ENCODE measurements at places on chromosomes 2 and 18.

DNA sequence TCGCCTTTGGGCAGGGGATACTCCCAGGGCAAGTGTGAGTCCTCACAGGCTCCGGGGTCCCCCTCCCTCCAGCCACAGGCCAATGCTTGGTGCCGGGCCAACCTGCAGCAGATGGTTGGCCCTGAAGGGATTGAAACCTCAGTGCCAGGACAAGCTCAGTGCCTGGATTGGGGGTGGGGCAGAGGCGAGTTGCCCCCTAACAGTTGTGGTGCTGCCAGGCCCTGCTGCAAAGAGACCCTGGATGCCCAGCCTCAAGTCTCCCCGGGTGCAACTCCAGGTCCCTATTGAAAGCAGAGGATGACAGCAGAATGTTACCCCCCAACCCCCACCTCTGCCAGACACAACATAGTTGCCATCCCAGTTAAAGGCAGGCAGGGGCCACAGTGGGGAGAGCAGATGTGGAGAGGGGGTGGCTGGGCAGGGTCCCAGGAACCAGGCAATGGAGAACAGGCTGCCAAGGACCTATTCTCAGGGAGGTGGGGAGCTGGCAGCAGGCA, 9.5 kb upstream of the RNF103 start:
- DNase-seq: no peak

DNA sequence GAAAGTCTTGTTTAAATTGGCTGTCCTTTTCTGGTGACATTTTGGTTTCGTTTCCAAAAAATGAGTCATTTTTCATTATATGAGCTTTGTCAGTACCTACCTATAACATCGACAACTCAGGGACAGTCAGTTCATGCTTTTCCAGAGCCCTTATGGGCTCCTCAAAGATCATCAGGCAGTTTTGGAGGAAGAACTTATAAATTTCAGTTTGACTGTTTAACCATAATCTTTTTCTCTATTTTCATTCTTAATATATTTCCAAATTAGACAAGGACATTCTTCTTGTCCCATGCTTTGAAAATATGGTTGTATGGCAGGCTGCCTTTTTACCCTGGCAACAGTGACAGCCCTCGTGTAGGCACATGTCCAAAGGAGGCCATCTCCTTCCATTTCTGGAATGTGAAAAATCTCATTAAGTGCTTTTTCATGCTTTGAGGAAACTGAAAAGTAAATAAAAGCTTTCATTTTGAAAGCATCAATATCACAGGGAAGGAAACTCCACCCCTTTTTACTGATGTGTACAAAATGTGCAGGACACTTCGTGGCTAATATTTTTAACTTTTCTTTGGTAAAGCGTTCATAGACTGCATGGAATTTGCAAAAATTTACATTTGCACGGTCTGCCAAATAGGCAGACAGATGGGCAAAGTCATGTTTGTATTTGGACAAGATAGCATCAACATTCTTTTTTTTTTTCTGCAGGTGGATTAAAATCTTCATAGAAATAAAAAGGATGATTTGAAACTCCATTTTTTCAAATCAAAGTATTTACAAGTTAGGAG, 7.2 kb upstream of the PROC start:
- DNase-seq: no peak

DNA sequence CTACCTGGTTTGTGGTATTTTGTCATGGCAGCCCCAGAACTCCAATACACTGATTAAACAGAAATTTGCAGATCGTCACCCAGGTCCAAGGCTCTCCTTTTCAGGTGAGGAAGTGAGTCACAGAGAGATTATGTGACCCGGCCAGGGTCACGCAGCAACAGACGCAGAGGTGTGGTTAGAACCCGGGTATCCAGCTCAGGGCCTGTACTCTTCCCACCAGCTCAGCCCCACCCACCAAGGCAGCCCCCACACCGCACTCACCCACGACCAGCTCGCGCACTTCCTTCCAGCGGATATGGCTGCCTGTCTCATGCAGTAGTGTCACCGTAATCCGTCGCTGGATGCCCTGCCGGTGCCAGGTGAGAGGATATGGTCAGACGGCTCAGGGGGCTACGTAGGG, 48.1 kb downstream of the AQP12A start:
- DNase-seq: no peak

DNA sequence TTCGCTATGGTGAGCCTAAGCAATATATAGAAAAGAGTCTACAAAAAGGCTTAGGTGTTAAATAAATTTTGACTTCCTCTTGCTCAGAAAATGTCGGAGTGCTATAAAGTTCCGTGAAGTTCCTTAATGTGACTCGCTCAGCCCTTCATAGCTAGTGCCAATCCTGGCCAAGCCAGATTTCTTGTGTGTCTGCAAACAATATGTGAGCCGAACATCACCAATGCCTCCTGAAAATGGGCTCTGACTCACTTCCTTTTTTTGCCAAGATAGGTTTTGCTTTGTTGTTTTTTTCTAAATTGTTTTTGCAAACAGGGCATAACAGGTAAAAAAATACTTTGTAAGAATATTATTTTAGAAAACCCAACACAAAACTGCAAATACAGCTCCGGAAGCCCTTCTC, 26.1 kb downstream of the CDC42EP3 start:
- DNase-seq: no peak

GRCh38 chr2:241619597-241620418, 17.1 kb downstream of the THAP4 start:
- DNase-seq: no peak

- DNase-seq: no peak
Observed at GRCh38 chr2:23213196-23213595, 171.8 kb upstream of the KLHL29 start.

- no peak for DNase-seq
Observed at GRCh38 chr2:85413592-85414420, 3.6 kb upstream of the CAPG start.

DNA sequence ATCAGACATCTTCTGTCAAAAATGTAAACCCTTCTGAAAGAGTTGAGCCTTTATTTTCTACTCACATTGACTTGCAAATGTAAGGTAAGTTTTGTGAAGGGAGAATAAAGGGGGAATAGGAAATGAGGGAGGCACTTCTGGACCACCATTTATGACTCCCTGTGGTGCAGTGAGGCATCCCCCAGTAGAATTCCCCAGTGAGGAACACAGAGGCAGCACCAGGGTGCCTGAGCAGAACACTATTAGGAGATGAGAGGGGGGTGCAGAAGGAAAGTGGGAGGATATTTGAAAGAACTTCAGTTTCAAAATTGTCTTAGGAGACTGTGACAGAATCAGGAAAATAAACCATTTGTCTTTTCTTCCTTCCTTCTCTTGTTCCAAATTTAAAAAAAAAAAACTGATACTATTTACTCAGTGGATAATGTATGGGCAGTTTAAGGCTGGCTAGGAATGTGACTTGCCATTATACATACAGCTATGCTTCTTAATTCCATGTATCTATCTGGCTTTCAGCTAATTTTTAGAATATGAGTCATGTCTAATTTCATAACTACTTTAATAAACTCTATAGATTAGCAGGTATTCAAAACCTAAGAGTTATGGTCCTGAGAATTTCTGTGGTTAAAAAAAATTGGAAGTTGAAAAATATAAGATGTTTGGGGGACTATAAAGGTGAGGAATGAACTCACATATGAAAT, 478.1 kb upstream of the CHAC2 start:
- no peak for DNase-seq

DNA sequence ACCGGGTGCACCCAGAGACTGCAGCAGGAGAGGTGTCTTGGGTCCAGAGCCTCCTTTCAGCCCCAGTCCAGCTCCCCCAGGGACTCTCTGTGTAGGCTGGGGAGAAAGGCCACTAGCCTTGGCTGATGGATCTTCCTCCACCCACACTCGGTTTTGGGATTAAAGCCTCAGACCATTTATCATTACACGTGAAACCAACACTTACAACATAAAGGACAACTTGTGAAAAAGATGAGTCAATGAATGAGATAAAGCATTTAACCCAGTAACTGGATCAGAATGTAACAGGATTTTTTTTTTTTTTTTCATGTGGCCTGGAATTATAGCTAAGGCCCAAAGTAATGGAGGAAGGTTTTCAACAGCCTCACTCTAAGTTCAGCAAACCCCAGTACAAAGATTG, 32.1 kb downstream of the NAT8 start:
- DNase-seq: no peak

DNA sequence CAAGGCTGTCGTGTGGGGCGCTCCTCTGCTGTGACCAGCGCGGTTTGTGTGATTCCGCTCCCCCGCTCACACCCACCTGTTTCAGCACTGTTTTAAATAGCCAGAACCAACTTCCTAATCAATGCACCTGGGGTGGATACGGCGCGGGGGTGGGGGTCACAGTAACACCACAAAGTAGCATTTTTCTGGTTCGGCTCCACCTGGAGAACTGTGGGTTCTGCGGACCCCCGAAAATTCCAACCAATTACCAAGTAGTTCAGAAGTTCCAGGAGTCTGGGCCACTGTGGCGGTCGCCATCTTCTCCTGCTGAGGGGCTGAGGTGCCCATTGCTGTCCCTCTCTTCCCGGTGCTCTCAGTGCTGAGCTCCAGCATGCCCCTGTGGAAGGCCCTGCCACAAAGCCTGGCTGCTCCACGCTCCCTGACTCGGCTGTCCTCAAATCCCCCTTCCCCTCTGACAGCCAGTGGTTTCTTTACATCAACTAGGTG, 79.4 kb downstream of the GFPT1 start:
- DNase-seq: no peak

DNA sequence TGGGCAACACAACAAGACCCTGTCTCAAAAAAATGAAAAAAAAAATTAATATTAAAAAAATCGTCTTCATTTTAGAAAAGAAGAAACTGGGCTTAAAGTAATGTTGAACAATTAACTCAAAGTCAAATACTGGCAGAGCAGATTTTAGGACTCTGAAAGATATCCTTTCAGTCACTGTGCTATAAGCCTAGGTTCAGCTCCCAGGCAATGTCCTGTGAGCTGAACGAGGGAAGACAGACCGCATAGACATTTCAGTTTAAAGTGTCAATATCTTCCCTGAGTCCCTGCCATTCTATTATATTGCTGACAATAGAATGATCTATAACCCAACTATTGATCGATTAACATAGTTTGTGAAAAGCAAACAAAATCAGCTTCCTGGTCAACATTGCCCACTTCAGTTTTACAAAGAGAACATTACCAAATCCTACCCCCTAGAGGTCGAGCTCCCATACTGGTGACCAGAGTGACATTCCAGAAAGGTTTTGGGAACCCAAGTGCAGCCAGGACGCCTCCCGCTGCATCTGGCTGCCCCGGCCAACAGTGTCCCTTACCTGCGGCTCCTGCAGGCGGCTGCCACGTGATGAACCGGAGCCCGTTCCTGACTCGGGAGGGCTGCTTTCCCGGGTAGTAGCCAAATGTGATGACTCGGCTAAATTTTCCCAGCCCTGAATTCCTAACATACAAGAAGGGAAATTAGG, 639 bp downstream of the MRO start:
- no peak for DNase-seq

DNA sequence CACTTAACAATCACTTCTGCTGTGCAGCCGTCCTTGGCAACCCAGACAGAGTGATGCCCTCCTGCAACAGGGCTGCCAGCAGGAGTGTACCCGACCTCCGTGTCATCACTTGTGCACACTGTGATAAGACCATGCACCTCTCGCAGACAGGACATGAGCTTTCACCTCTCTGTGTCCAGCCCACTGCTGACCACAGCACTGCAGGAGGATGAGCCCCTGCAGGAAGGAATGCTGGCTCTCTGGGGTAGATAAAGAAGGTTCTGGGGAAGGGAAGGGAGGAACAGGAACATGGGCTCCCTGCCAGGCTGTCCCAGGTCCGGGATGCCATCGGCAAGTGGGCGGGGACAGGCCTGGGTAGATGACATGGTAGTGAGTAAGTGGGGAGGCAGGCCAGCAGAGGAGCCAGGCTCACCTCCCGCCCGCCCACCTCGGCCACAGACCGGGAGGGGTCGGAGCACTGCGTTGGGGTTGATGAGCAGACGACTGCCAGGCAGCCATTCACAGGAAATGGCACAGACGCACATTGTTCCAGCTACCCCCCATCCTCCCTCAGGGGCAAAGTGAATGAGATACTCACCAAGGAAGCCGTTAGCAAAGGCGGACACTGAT, 18.6 kb upstream of the COL6A3 start:
- DNase-seq: no peak

GRCh38 chr2:220646424-220646823, 925.7 kb downstream of the EPHA4 start:
- no peak for DNase-seq

- no peak for DNase-seq
Observed at GRCh38 chr2:69848186-69848790, 18.8 kb downstream of the GMCL1 start.

GRCh38 chr2:158835431-158835830, 40.3 kb downstream of the DAPL1 start:
- DNase-seq: no peak

GRCh38 chr2:159873258-159873657, 75.2 kb upstream of the CD302 start:
- DNase-seq: no peak

DNA sequence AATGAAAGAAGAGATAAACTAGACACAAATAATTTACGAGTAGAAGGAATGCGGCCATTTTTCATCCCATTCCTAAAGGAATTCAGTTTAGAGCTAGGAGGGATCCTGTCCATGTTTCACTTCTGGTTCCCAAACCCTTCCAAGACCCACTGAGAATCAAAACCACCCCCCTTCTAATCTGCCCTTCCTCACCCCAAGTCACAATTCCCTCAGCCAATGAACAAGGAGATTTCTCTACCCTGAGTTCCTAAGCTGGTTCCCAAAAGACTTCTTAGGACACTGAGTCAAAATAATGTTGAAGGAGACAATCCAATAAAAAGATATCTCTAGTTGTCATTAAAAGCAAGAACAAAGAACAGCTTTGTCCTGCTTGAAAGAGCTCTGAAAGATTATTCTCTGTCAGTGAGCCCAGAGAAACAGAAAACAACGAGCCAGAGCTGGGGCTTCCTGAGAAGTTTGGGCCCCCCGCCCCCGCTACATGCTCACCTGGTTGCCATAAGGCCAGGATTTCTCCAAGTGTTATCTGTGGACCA, 45.7 kb downstream of the STK39 start:
- no peak for DNase-seq

DNA sequence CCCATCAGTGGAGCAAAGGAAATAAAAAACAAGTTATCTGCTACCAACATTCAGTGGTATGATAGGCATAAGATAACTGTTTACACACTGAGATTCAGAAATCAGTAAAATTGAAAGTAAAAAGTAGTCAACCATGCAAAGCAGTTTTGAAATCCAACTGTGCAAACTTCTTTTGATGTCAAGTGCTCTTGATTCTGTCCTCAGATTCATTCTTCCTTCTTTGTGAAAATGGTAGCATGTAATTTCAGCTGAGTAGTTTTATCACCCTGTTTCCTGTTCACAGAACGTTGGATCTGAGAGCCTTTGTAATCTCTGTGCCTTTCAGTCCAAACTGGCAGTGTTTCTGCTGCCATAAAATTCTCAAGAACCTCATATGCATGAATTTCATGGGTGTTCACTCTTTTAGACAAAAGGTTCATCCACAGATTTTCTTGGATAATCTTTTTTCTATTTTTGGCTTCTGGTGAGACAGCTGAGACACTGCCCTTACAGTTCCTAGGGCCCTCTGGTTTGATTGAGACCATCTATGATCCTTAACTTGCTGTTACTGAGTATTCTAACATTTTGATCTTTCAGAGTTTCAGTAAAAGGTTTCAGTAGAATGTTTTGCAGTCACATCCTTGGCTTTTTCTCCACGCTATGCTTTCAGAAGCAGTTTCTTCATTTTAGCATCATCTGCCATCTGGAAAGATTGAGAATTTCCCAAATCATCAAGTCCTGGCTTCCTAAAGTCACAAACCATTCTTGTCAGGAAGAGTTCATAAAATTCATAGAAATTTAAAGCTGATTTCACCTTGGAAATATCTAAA, 272.3 kb upstream of the EPHA4 start:
- no peak for DNase-seq

All from NK-92 treated with Interleukin-12 subunit alpha and Interleukin-12 subunit beta, amount 100 ng/mL, for 24 hours (cell line).